ENCODE measurements at places on chromosomes 6 and 20.

DNA sequence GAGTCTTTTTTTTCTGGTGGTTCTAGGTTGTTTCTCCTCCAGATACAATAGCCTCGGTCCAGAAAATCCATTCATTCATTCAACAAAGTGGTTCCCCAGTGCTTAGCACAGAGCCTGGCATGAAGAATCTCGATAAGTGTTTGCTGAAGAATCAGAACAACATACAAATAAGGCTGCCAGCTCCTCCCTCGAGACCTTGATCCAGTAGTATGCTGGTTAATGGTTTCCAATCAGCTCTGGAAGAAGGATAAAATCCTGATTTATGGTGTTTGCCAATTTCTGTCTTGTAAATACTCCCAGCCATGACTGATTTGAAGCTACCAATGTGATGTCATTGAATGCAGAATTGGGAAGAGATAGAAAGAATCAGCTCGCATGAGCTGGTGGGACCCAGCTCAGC is 3.3 kb downstream of the HSPA12B start:
- no peak for DNase-seq

DNA sequence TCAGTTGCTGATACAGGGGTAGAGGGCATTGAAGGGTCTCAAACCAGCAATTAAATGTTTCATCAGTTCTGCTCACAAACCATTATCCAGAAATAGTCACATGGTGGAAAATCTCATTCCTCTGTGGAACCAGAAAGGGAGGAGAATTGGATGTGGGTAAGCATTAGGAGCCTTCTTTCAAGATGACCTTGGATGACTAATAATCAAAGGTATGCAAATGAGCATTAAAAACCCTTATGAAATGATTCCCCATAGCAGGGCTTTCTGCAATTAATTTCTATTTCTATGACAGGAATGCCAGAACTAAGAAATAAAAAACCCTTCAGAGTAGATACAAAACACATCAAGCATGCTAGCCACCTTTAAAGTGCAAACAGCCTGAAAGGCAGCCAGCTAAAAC is 37.4 kb upstream of the HCRTR2 start:
- no peak for DNase-seq

GRCh38 chr6:11139051-11139960 is 27.8 kb upstream of the ERVFRD-1 start:
- no peak for DNase-seq

DNA sequence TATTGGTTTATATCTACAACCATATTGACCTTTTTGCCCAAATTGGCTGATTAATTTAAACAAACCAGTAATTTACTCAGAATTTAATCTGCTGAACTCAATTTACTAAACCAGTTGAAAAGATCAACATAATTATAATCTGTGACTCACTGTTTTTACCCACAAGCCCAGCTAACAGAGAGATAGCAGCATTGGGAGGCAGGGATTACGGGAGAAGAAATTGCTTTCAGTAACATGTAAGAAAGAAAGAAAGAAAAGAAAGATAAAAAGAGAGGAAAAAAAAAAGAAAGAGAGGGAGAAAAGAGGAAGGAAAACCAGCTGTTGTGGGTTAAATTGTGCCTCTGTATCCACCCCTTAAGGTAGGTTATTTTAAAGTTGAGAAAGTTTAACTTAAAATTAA is 13.3 kb upstream of the RHAG start:
- DNase-seq = no peak

DNA sequence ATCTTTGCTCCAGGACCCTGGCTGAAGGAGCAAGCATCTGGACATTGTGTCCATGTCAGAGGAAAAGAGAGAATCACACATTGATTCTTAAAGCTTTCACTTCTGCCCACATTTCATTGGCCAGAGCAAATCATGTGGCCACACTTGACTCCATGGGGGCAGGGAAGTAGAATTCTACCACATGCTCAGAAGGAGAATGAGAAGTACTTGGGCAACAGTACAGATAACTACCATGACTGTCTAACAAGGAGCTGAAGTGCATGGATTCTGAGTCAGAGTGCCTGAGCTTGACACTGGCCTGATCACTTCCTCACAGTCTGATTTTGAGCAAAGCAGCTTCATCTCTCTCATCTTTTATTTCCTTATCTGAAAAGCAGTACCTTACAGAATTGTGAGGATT is 38.6 kb downstream of the GHRH start:
- DNase-seq = no peak

DNA sequence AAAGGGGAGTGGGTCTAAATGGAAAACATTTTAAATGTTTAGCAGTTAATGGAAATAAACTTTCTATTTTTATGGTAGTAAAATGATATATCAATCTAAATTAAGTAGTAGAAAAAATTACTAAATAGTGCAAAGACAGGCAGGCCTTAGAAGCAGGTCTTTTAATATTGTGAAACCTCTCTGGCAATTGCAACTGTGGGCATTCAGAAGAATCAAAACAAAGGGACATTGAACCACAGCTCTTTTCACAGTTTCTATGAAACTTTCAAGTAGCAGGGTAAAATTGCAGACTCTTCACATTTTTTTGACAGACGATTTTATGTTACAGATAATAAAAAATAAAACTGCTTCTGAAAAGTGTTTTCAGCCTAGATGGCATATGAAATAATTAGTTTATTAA is 533.7 kb downstream of the BCKDHB start:
- no peak for DNase-seq

GRCh38 chr6:145705561-145705960 is 29.8 kb downstream of the EPM2A start:
- DNase-seq = no peak

DNA sequence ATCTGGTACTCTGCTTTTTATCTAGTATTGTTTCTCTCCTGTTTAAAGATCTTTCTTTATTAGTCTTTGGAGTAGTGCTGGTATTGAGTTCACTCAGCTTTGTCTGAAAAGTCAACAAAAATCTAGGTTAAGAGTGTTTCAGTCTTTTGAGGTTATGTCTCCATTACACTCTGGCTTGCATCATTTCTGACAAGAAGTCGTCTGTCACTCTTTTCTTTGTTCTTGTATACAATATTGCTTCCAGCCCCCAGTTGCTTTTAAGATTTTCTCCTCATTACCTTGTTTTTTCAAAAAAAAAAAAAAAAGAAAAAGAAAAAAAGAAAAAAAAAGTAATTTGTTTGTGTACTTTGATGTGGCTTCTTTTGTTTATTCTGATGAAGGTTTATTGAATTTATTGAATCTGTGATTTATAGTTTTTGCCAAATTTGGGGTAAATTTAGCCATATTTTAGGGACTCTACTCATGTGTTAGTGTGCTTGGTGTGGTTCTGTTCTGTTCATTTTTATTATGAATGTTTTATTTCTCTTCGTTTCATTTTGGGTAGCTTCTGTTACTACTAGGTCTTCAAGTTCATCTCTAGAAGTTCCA is 408.9 kb downstream of the CDKAL1 start:
- DNase-seq = no peak

DNA sequence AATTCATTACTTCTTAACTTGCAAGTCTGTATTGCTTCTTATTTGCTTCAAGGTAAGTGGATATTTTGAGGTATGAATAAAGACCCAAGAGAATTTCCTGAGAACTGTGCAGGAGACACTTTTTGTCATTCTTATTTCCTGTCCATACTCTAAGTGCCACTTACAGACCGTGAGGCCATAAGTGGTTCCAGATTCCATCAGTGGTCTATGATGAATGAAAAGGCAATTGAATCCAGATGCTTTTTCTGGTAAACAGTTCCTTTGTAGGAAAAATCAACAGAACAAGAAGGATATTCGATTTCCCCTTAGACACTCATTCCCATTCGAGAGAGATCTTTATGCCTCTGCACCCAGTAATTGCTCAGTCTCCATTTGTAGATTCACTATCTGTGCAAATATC is 58.3 kb upstream of the PDE10A start:
- no peak for DNase-seq

- no peak for DNase-seq
These were observed 877.7 kb upstream of the CITED2 start for GRCh38 chr6:140252099-140252498.

GRCh38 chr6:152423216-152424103 is 213.7 kb downstream of the SYNE1 start:
- DNase-seq = no peak

DNA sequence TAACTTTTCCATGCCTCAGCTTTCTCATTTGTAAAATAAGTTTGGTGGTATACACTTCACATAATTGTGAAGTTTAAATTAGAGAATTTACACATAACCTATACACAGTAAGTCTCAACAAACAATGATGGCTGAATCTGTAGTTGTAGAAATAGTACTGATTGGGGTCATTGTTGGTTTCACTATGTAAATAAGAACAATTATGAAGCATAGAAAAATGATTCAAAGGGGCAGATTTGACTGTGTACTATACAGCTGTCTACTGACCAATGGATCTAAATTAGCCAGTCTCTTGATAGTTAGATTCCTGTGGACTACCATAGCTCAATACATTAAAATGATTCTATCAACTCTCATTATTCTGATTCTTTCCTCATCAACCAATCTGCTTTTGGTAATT is 181.1 kb upstream of the STXBP5 start:
- no peak for DNase-seq

GRCh38 chr20:41649489-41649888 is 31.3 kb upstream of the CHD6 start:
- DNase-seq = no peak

DNA sequence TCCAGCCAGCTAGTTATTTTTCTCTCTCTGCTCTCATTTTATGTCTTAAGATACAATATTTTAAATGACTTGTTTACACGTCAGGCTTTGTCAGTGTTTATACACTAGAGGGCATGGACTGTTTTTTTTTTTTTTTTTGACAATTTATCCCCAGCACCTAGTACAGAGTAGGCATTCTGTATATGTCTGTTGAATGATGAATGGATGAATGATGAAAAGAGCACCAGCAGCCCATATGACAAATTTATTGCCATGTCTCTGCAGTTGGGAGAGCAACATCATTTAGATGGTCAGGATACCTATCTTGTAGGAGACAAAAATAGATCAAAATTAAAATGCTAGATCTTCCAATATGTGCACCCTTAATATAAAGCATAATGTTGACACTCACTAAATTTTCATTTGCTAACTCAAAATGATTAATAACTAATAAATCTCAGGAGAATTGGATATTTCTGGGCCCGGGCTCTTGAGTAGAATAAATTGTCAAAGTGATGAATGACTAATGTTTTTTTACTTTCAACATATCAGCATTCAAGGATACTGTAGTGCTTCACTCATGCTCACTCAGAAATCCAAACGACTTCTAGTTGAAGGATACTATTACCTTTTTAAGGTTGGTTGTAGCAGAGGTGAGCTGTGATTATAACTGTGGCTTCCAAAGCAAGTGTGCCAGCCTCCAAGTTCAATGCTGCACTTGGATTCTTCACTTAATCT is 200.0 kb downstream of the PHACTR1 start:
- no peak for DNase-seq

DNA sequence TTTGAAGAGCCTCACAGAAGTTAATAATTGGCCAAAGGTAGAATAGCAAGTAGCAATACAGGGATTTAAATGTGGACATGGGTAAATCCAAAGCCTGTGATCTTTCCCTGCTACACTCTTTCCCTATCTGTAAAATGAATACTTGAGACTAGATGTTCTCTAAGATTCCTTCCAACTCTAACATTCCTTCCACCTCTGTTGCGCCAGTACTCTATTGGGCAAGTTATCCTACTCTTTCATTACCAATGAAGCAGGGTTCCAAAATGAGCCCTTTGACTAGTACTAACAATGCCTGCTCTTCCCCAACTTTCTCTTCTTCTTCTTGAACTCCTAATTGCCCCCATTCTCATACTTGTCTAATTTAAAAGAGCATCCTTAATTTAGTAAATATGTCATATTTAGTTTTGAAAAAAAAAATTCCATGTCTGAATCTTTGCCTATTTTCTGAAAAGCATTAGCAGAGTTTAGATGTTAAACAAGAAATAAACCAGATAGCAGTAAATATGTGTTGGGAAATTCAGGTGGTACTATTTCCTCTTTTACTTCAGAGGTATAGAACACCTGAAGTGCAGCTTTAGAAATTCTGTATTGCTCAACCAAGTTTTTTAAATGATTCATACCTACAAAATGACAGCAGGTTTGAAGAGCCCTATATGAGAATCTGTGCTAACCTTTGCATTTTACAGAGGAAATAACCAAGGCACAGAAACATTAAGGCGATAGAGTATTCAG is 35.1 kb upstream of the RSPO3 start:
- DNase-seq = no peak

- DNase-seq = peak; percentile 16
These were observed 119.9 kb upstream of the PRND start for GRCh38 chr20:4601630-4602296.

DNA sequence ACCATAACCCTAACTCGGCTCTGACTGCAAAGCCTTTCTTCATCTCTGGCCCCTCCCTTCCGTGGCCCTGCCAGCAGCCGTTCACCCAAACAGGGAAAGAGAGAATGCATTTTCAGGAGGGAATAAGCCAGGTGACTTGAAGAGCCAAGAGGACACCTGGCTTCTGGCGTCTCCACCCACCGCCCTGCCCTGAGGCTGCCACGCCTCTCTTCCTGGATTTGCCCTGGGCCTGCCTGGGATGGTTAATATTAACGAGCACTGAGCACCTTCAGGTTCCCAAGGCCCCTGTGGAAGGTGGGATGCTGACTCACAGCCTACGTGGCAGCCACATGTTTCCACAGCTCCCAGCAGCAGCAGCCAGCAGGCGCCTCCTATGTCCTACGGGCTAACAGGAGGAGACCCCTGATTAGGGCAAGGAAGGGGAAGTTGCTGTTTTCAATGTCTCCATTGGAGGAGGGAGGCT is 138.0 kb upstream of the RREB1 start:
- DNase-seq = no peak

GRCh38 chr6:35086282-35086632 is 54.9 kb downstream of the TCP11 start:
- no peak for DNase-seq

DNA sequence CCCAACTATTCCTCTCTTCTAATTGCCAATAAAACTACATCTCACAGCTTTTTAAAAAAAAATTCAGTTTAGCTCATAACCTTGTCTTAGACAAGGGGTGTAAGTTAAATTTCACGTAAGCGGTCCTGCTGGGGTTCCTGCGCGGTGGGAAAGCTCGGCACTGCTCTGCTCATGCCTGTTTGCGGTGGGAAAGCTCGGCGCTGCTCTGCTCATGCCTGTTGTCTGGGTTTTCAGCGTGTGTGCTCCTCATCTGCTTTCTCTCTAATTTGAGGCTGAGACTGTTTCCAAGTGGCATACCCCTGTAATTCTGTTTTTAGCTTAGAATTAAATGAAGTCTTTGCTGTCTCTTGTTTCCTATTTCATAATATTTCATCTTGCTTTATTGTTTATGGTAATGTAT is 18.6 kb downstream of the ARID1B start:
- DNase-seq = no peak

- no peak for DNase-seq
These were observed 253.8 kb downstream of the LY86 start for GRCh38 chr6:6842291-6842690.

DNA sequence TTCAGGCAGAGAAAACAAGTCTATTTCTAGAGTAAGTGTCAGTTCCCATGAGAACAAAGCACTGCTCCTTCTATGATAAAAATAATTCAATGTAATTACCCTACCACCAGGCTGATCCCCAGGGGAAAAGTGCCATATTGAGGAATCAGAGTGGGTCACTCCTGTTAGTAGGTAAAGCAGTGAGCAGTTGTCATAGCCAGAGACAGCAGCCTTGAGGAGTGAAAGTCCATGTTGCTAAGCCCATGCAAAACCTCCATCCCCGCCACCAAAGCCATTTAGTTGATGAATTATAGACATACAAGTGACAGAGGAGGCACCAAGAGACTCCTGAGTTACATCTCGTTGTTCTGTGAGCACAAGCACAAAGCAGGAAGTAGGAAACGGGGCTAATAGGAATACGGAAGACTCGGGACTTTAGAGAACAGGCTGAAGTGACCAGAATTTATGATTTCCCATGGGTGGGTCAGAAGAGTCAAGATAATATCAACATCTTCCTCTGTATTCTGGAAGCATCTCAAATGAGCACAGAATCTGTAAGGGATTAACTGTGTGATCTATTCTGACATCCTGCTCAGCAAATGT is 197.9 kb downstream of the MAFB start:
- DNase-seq = no peak

All from cerebellar nuclear complex (tissue), 1 donor.